ENCODE measurements at places on chromosomes 16 and 17.

DNA sequence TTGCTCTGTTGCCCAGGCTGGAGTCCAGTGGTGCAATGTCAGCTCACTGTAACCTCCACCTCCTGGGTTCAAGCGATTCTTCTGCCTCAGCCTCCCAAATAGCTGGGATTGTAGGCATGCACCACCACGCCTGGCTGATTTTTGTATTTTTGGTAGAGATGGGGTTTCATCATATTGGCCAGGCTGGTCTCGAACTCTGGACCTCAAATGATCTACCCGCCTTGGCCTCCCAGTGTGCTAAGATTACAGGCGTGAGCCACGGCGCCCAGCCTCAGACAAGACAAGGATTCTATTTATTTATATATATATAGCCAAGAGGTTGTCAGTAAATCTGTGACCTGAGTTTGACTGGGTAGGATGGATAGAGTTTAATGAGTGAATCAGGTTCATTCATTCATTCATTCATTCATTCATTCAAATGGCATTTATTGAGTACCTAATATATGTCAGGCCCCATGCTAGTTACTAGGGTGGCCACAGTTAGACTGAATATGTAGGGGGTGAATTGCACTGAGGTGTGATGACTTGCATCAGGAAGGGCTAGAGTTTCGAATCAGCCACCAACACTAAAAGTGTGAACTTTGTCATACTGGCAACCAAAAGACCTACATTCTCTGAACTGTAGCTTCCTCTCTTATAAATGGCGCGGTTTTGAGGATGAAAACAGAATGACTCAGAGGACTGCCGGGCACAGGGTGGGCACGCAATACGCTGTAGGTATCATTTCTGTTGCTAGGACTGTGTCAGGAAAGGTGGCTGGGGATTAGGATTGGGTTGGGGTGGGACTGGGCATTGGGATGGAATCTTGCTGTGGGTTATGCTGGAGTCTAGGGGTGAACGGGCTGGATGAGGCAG, 37.8 kb downstream of the ITGAE start:
- no peak for DNase-seq

- no peak for DNase-seq
Observed at GRCh38 chr16:52174168-52174567, 372.8 kb downstream of the TOX3 start.

- DNase-seq = no peak
Observed at GRCh38 chr17:77810536-77810935, 148.0 kb upstream of the TNRC6C start.

GRCh38 chr16:78770353-78771091, 671.1 kb downstream of the WWOX start:
- peak; percentile 57 for DNase-seq

DNA sequence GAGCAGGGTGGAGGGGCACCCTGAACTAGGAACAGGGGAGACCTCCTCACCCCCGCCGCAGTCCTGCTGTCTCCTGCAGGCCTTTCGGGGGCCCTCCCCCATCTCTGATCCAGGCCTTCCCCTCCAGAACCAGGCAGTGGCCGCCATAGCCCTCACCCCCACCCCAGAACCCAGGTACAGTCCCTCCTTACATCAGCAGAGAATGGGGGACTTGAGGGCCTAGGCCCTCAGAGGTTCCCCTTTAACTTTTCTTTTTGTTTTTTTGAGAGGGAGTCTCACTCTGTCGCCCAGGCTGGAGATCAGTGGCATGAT, 4.3 kb upstream of the HAP1 start:
- no peak for DNase-seq

DNA sequence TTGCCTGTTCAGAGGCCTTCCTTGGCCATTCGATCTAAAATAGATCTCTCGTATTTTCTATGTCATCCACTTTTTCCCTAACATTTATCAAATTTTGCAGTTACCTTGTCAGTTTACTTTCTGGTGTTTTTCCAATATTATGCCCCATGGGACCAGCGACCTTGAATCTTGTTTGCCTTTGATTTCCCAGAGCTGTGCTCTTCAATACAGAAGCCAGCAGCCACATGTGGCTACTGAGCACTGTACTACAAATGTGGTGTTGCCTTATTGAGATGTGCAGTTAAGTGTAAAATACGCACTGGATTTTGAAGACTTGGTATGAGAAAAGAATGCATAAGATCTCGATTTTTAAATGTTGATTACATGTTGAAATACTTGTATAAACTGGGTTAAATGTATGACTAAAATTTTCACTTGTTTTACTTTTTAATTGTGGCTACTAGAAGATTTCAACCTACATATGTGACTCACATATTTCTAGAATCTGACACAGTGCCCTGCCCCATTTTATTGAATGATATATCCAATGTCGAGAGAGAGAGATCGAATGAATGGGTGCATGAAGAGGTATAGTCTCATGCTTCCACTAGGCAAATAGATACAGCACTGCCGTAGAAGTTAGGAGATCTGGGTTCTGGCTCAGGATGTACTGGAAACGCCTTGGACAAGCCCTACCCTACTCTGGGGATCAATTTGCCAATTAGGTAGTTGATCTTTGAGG, 824 bp upstream of the PSME3 start:
- DNase-seq = no peak

DNA sequence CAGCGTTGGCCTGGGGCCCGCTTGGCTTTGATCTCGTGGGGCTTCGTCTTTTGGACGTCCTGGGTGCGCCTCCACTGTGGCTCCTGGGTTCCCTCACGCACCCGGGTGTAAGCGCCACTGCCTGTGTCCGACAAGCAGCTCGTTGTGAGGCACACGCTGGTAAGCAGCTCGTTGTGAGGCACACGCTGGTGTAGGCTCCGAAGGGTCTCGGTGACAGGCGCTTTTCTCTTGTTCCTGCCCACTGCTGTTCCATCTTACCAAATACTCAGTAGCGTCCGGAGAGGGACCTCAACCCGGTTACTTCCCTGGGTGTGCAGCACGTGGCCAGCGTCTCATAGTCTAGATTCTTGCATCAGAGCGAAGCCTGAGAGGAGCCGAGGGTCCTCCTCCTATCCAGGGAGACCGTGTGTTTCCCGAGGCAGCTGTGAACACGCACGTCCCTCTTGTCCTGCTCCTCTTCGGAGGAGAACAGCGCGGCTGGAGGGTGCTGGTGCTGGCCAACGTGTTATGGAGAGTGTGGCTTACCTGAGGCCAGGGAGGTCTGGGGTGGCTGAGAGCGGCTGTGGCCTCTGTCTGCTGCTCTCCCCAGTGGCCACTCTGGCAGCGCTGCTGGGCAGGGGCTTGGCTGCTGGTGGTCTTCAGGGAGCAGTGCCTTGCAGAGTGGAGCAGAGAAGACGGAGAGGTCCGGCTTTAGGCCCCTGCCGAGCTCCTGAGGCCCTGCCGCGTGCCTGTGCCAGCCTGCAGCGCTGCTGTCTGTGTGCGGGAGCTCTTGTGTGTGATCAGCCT, 32.1 kb upstream of the ZNF750 start:
- DNase-seq = no peak

- no peak for DNase-seq
Observed at GRCh38 chr16:58046936-58047335, 21.4 kb downstream of the MMP15 start.

DNA sequence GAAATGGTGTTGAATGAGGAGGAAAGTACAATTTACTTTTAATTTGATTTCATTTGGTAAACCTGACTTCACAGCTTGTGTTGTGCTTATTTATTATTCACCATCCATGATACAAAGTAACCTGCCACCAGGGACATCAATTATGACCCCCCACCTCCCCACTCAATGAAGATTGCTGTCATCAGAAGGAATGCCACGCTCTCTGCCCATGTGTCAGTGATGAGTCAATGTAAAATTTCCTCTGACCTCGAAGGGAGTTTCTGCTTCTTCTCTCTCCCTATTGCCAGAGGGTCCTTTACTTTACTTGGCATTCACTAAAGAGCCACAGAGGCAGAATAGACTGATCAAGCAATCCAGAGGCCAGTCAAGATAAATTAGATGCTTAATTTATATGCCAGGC, 759.7 kb downstream of the CDH11 start:
- DNase-seq = no peak

DNA sequence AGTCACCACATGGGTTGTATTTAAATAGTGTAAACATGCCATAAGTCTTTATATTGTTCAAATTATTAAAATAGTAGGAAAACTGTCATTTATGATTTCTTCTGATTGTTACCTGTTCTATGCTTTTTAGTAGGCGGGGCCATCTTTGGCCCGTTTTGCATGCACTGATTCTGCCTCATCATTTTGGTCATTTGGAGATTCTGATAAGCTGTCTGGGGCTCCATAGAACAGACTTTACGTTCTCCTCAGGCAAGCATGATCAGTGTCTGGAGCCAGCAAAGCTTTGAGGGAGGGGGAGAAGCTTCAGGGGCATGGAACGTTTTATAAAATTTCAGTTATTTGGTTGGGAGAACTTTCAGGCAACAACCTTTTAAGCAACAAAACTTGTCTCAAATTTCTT, 8.8 kb downstream of the NDEL1 start:
- DNase-seq = peak; percentile 27

GRCh38 chr16:57677622-57678369, 9.7 kb downstream of the ADGRG3 start:
- DNase-seq = no peak

DNA sequence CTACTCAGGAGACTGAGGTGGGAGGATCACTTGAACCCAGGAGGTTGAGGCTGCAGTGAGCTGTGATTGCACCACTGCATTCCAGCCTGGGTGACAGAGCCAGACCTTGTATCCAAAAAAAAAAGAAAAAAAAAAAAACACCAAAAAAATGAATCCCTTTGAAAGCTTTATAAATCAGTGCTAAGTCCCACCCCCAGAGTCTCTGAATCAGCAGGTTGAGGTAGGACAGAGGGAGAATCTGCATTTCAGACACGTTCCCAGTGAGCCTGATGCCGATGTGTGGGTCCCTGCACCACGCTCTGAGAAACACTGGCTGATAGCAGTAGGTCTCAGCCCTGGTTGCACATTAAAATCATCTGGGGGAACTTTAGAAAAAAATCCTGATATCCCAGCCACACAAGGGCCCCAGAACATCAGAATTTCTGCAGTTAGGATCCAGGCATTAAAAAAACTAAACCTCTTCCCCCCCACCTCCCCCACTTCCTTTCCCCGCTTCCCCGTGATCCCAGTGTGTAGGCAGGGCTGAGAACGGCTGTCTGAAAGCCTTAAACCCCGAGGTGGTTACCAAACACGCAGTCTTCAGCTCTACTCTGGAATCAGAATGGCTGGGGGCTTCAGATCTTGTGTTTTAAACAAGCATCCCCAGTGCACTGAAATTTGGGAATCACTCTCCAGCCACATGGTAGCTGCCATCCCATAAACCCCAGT, 27.3 kb upstream of the GPRC5B start:
- no peak for DNase-seq
